ENCODE measurements at places on chromosomes 5 and 9. TPM values are rescaled to one million over a fixed set of nuclear protein-coding genes. Genes with fewer than 3 reads are reported as not detected.

DNA sequence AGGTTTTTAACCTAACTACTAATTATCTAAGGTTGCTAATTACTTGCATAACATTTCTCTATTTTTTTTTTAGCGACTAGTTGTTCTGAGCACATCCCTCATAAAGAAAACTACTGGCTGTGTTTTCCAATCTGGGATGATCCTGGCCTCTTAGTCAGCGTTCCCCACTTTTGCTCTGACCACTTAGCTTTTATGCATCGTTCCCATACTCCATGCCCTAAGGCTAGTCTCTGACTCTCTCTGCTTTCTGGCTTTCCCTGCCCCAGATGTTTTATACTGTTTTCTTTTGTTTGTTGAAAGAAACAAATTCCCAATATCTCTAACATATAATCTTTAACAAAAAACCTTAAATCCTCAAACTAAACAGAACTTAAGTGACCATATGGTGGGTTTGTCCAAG lies 217.9 kb downstream of the SPATA31D1 start:
- DNase-seq: no peak

DNA sequence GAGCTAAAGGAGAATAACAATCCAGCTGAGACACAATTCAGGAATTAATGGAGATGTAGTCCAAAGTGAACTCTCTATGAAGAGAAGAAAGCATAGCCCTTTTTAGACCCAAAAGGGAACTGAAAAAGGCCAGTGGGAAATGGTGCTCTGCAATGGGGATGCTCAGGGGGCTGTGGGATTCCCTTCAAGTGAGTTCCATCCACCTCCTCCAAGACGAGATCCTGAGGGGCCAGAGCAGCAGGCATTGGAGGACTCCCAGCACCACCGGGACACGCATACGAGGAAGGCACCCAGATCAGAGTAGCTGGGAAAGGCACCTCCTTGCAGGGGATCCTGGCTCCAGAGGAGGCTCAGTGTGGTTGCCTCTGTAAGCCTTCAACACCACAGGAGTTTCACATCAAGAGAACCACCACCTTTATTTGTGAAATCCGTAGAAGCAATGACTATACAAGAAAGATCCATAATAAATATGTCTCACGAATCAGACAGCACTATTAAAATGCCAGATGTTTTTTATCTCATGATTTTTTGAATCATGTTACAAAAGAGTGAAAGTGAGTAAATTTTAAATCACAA lies 288.2 kb downstream of the MED10 start:
- DNase-seq: no peak

- no peak for DNase-seq
These were observed 480.8 kb upstream of the CCNG1 start for GRCh38 chr5:162956570-162956969.

GRCh38 chr9:87340391-87340790 lies 157.3 kb upstream of the DAPK1 start:
- no peak for DNase-seq

DNA sequence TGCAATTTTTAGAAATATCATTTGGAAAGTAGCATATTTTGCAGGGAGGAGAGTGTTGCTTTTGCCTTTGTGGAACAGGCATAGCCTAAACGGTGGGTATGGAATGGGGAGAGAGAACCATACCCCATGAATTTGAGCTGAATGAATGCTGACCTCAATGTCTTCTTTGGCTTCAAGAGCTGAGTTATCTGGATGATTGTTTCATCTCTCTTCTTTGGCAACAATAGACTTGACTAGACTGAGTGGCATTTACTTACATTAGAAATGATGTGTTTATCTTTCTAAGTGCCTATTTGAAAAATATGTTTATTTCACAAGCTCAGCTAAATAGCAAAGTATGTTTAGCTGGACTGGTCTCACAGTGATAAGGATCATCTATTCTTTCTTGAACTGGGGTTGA lies 42.8 kb downstream of the SPEF2 start:
- no peak for DNase-seq

Gene CD180
- total RNA-seq: 1.6 TPM

Gene PCA3
- not detected for total RNA-seq
